Stimulated activated CD8-positive, alpha-beta memory T cell treated with anti-CD3 and anti-CD28 coated beads, Interleukin-4, amount 100 ng/mL, for 4 hours (primary cell): ENCODE measurements at places on chromosomes 11 and 22.

DNA sequence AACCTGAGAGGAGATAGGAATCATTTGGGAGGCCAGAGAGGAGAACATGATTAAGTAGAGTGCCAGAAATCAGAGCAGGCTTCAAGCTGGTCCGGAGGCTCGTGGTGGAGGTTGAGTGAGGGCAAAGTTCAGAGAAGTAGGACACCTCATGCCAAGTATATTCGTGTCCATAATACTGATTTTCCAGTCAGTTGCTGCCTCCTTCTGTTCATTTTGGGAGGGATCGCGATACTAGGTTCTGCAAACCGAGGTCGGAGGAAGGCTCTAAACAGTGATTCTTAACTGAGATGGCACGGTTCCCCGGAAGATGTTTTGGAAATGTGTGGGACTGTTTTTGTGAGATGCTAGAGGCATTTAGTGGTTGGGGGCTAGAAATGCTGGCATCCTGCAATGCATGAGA is 13.6 kb upstream of the CD3E start:
- DNase-seq, result no peak

GRCh38 chr22:31451709-31452571 is 37.7 kb downstream of the EIF4ENIF1 start:
- DNase-seq, result no peak

DNA sequence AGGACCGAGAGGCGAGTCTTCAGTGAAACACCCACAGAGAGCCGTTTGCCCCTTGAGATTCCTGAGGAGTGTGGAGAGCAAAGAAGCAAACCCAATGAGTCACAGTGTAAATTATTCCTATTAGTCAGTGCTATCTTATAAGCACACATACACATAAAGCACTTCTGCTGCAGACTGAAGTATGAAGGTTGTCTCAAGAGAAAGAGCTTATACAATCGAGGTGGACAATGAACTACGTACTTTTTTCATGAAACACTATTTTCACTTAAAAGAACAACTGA is 37.3 kb downstream of the GALNT18 start:
- DNase-seq, result no peak

DNA sequence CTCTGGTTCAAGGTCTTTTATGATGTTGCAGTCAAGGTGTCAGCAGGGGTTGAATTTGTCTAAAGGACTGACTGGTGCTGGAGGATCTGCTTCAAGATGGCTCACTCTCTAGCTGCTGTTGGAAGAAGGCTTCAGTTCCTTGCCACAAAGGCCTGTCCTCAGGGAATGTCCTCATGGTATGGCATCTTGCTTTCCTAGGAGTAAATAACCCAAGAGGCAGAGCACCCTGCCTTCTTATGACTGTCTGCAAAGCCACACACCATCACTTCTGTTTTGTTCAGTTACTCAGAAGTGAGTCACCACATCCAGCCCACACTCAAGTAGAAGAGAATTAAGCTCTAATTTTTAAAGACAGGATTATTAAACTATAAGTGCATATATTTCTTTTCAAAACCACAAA is 45.2 kb downstream of the PLAAT5 start:
- DNase-seq, result no peak

- DNase-seq, result no peak
Observed at GRCh38 chr11:98398508-98398907, 622.2 kb upstream of the CNTN5 start.

DNA sequence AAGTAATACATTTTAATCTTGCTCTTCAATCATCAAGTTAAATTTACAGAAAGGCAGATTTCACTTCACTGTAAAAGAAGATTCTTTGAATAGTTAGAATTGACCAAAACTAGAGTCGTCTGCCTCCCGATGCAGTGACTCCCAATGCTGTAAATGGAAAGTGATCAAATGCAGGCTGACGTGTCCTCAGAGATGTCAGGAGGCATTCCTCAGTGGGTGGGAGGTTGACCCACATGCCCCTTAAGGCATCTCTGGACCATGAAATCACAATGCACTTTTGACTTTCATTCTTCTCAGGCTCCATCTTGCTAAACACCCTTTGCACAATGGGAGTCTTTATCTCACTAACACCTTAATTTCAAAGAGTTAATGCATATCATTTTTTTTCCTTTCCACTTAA is 19.0 kb upstream of the CECR2 start:
- no peak for DNase-seq

DNA sequence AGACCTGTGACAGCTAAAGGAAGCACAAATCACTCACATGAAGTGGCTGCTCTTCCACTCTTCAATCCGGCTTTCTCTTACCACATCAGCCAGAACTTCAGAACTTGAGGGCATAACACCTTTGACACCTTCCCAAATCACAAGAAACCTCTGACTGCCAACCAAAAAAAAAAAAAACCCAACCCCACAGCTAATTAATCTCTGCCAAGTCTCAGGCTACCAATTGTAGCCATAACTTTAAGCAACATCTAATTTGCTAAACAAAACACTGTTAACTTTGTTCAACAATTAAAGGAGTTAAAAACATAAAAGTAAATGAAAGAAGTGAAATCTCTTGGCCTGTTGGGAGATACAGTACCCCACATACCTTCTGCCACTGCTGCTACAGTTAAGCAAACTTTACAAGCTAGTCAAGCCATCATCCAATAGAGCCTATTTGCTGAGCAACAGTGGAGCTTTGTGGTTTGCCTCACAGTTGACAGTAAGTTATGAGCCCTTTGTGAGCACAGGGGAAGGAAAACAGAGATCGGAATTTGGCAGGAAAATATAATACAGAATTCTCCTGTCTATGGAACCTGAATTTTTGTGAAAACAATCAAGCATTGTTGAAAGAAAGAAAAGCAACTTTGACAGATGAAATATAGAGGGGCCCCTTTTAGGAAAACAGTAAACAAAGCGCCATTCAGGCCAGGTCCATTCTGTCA is at the start of gene SOX6:
Gene SOX6, minus strand, starts transcription at position 490 of the 704 bp plus-strand sequence. CDS start 15,298 bp downstream, outside the sequence.
- DNase-seq, result no peak

- DNase-seq, result no peak
Observed at GRCh38 chr22:30701872-30702271, 7.2 kb downstream of the OSBP2 start.

- DNase-seq, result no peak
Observed at GRCh38 chr22:37455896-37456295, 28.6 kb upstream of the ELFN2 start.

DNA sequence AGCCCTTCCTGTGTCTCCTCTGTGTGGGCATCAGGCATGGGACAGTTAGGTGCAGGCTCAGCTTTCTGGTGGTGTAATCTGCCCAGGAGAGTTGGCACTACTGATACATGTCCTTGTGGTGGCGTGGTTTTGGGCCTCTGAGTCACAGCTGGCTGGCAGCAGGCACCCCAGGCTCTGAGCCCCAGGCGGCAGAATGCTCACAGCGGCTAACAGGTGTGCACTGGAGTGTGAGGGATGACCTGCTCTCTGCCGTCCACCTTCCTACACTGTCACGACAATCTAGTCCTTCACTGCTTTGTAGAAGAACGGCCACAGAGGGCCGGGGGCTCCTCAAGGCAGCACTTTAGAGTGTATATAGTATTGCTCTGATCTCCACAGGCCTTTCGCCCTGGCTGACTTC is 100.3 kb upstream of the PITPNB start:
- no peak for DNase-seq

- DNase-seq, result no peak
Observed at GRCh38 chr11:117832511-117832910, 8.0 kb upstream of the FXYD2 start.

- no peak for DNase-seq
Observed at GRCh38 chr11:19577976-19578619, 134.5 kb upstream of the NAV2 start.

GRCh38 chr11:120019191-120019590 is 118.7 kb downstream of the TRIM29 start:
- no peak for DNase-seq

- no peak for DNase-seq
Observed at GRCh38 chr11:104206936-104207335, 43.0 kb upstream of the PDGFD start.

DNA sequence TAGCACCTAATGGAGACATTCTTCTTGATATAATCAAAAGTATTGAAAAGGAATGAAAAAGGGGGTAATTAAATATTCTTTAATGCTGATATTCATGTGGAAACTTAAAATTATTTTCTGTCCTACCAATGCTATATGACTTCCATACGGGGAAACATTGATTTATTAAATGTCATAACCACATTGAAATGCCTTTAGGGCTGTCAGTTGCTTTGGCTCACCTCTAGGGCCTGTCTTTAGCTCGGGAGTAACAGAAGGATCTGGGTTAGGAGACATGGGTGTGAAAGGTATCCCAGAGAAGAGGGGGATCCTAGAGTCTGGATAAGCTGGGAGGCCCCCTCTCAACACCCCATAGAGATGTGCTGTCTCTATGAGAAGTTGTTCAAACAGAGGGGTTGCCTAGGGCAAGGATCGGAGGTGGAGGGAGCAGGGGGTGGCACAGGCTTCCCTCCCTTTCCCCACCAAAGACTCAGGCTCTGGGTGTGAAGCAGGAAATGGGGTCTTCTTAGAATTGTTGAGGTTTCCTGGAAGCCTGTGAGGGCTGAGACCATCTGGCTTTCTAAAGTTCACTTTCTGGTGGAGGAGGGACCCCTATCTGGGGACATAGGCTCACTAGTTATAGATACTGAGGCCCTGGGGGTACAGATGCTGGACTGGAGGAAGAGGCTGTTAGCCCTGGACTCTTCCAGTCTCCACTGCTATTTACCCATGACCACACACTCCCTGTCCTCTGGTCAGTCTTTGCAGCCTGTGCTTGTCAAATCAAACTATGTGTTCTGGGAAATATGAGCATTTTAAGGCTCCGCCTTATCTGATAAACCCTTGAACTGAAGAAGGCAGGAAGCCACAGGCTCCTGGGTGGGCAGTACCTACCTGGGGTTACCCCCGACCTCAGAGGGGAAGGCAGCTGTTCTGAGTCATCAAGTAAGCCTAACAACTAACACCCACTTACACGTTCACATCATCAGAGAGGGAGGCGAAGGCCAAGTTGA is 55.8 kb upstream of the RRAS2 start:
- peak; percentile 54 for DNase-seq

DNA sequence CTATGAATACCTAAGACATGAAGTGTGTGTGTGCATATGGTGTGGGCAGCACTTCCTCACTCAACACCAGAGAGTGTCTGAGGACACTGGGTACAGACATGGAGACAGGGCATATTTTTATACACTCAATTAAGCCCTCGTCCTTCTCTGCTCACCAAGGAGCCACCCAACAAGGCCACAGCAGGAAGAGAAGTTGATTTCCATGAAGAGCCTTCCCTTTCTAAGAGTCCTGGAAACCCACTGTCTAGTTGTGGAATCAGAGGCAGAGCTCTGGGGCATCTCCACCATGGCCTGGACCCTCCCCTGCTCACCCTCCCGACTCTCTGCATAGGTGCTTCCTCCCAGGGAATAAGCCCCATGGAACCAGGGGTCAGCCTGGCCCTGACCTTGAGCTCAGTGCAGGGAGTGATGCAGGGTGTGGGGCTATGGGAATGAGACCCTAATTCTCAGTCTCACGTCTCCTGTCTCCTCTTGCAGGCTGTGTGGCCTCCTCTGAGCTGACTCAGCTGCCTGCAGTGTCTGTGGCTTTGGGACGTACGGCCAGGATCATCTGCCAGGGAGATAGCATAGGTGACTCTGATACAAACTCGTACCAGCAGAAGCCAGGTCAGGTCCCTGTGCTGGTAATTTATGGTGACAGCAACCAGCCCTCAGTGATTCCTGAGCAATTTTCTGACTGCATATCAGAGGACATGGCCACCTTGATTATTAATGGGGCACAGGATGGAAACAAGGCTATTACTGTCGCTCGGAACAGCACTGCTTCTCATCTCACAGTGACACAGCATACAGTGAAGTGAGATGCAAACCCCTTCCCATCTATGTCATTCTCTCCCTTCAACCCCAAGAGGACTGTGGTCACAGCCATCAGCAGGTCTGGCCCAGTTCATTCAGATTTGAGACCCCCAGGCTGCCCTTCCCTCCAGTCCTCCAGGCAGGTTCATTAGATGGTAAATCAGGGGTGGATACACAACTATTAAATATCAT is 14.6 kb upstream of the IGLL5 start:
- no peak for DNase-seq

DNA sequence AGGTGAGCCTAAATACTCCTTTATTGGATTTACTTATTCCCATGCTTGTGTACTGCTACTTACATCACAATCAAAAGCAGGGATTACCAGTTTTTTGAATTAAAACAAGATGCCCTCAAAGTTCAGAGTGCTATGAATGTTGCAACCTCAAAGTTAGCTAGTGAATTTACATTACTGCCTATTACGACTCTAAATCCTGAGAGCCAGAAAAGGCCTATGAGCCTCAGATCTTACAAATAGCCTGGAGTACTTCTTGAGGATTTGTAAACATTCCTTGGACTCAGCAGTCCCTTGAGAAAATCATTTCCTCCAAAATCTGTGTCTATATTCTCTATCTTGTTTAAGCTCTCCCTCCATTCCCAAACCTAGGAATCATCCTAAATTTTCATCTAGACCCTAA is 25.5 kb downstream of the CHORDC1 start:
- no peak for DNase-seq

DNA sequence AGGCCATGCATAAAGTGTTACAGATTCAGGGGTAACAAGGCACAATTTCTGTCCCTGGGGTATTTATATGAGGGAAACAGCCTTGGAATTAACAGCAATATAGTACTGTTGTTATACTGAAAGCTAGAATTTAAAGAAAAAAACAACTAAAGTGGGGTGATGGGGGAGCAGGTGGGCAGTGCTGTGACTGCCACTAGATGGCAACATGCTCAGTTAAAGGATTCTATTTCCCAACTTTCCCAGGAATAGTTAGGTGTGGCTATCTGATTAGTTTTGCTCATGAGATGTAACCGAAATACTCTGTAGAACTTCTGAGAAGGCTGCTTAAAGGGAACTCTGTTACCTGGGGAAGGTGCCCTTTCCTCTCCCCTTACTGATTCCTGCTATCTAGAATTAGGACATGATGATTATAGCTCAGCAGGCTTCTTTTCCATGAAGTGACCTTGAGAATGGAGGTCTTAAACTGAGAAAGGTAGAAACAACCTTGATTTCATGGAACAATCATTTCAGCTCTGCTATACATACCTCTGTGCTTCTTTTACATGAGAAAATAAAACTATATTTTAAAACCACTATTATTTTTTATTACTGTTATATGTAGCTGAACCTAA is 102.6 kb downstream of the RELT start:
- no peak for DNase-seq
